Endodermal cell (in vitro differentiated cells): ENCODE measurements at places on chromosomes 5 and 9. TPM values are rescaled to one million over a fixed set of nuclear protein-coding genes. Genes with fewer than 3 reads are reported as not detected.

SKP1 gene
- 357 and 384 TPM in 2 replicates for total RNA-seq

RNF20 gene
- total RNA-seq: 55.3 to 58.4 TPM (median 57.5 TPM) in 3 replicates

SLC4A9 gene
- total RNA-seq: 0.84 to 1.4 TPM (median 1.1 TPM) in 3 replicates

NUP214 gene
- 53.4 and 56.7 TPM in 2 replicates for total RNA-seq

IFNK gene
- not detected in 3 replicates for total RNA-seq

QRFP gene
- not detected in 3 replicates for total RNA-seq

ITGA1 gene
- total RNA-seq: 1.4 to 3.5 TPM (median 2.1 TPM) in 3 replicates

TMEM252 gene
- not detected in 3 replicates for total RNA-seq

PCDHGA3 gene
- total RNA-seq: 2.7 and 4.3 TPM in 2 replicates

FAM53C gene
- total RNA-seq: 36.4 to 42.5 TPM (median 41.6 TPM) in 3 replicates

SETD9 gene
- 5.0 to 8.1 TPM (median 7.3 TPM) in 3 replicates for total RNA-seq

RABGAP1 gene
- total RNA-seq: 48.0 to 49.8 TPM (median 49.7 TPM) in 3 replicates

DNA sequence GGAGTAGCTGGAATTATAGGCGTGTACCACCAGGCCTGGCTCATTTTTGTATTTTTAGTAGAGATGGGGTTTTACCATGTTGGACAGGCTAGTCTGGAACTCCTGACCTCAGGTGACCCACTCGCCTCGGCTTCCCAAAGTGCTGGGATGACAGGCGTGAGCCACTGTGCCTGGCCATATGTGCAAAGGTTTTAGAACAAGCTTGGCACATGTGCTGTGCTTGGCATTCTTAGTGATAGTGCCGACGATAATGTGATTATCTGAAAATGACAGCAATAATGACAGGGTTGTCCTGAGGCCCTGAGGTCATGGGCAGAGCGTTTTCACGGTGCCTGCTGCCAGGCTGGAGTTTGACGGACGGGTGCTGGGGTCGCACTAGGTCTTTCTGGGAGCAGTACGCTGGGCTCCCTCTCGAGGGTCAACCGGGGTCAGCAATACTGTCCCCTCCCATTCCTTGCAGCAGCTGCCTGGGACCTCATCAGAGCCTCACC lies 42.6 kb downstream of the HMCN2 start:
- no peak for DNase-seq

DNA sequence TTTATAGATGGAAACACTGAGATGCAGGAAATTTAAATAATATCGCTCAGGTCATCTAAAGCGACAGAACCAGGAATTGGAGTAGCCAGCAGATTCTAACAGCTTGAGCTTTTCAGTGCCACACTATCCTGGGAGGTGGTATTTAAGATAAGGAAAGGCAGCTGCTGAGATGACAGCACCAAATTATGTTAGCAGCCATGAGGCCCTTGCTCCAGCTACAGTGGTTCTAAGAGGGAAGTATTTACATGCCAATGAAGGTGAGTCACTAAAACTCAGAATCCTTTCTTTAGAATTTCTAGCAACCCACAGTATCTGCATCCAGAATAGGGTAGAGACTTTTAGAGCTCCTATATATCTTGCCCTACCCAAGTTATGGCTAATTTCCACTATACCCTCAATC lies 127.0 kb upstream of the VLDLR start:
- DNase-seq: peak; percentile 67

DNA sequence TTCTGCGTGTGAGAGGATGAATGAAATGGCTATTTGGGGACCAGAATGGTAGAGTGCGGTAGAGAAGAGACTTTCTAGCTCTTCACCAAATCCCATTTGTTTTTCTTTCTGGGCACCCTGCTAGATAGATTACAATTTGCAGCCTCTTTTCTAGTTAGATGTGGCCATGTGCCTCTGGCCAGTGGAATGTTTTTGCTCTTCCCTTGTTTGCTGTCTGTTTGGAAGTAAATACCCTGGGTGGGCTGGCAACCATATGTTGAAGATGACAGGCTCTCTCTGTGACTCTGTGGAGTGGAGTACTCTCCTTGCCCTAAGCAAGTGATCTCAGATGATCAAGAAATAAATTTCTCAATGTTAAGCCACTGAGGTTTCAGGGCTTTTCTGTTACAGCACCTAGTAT lies 12.9 kb downstream of the GNG10 start:
- no peak for DNase-seq

DNA sequence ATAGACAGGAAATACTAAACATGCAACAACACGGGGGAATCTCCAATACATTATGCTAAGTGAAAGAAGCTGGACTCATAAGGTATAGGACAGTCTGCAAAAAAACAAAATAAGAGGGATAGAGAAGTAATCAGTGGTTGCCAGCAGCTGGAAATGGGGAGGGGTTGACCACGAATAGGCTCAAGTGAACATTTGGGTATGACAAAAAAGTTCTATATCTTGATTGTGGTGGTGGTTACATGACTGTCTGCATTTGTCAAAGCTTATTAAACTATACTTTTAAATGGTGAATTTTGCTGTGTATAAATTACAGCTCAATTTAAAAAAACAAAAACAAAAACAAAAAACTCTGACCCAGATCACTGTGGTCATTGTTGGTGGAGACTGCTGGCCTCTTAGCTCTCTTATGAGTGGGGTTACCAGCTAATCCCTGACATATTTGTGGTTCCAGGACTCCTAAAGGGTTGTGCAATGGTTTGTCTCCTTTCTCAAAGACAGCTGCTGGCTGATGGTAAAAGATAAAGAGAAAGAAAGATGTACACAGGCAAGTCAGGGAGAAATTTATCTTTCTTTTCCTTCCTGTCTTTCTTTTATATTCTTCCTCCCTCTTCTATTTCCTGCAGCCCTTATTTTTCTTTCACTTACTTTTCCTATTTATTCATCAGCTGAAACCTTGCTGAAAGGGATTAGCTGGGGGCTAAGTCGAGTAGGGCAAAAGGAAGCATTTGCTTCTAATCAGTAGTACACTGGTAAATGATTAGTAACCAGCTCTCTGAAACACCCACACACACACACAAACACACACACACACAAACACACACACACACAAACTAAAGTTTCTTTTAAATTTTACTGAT lies 42.6 kb upstream of the APC start:
- no peak for DNase-seq

GRCh38 chr9:2729003-2729402 lies 11.7 kb downstream of the KCNV2 start:
- no peak for DNase-seq

GRCh38 chr5:142634216-142635011 lies 51.5 kb downstream of the FGF1 start:
- DNase-seq: no peak

- DNase-seq: no peak
Observed at GRCh38 chr5:35046774-35047173, 975 bp downstream of the AGXT2 start.

- DNase-seq: no peak
Observed at GRCh38 chr5:146427619-146427997, 19.5 kb upstream of the TCERG1 start.

DNA sequence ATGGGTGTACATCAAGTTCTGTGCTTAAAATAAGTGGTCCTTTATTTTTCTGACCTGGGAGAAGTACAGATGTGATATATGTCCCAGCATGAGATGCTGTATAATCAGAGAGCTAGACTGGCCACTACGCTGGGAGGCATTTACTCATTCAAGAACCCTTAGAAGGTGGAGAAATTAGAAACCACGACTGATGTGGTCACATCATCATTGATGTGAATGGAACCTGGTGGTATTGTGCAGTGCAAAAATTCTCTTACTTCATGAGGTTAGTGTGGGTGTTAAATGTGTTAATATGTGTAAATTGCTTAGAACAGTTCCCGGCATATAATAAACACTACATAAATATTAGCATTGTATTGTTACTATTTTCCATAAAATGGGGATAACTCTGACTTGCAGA lies 69.5 kb upstream of the CKMT2 start:
- no peak for DNase-seq

GRCh38 chr5:134099288-134099872 lies 15.1 kb upstream of the TCF7 start:
- no peak for DNase-seq

DNA sequence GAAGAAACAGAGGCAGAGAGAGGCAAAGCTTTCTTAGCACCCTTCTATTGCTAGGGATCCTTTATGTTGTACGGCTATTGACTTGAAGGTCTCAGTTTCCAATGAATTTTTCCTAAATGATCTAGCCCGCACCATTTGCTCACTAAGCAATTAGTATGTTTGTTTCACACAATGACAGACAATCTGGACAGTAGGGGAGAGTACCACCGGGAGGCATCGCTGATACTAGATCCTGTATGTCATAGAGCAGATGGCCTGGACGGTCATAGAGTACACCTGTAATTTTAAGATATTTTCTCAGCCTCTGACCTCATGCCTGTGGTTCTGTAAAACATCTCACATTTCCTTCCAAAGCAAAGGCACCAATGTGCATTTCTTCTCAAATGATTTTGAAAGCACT lies 194.3 kb downstream of the TLE4 start:
- no peak for DNase-seq

DNA sequence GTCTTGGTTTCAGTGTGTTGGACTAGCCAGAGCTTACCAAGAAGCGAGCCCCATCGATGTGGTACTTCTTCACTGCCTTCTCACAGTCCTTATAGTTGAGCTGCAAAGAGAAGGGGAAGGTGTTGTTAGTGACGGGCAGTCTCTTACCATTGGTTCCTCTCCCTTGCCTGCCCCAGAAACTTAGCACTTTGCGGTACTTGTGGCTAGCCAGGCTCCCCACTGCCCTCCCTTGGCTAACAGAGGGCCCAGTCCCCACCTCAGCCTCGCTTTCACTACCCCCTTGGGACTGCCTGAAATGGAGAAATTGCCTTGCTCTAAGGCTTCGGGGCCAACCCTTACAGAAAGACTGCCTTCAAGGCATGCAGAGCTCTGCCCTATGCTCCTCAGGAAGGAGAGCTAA lies 4.3 kb downstream of the LCP2 start:
- DNase-seq: no peak

DNA sequence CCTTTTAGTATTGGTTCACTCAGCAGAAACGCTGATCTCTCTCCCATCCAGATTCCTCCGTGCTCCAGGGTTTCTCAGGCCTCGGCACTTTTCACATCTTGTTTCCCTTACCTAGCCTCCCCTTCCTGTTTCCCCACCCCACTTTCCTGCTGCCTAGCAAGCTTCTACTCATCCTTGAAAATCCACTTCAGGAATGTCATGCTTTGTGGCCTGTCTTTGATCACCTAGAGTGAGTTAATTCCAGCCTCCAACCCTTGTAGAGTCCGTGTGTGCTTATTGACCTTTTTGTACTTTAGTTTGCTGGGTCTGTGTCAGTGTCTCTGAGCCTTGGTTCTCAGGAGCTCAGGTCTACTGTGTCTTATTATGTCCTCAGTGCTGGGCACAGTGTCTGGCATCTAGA lies 116.6 kb downstream of the AOPEP start:
- no peak for DNase-seq

- DNase-seq: peak; percentile 91
Observed at GRCh38 chr9:117073539-117074341, 341.1 kb downstream of the ASTN2 start.

DNA sequence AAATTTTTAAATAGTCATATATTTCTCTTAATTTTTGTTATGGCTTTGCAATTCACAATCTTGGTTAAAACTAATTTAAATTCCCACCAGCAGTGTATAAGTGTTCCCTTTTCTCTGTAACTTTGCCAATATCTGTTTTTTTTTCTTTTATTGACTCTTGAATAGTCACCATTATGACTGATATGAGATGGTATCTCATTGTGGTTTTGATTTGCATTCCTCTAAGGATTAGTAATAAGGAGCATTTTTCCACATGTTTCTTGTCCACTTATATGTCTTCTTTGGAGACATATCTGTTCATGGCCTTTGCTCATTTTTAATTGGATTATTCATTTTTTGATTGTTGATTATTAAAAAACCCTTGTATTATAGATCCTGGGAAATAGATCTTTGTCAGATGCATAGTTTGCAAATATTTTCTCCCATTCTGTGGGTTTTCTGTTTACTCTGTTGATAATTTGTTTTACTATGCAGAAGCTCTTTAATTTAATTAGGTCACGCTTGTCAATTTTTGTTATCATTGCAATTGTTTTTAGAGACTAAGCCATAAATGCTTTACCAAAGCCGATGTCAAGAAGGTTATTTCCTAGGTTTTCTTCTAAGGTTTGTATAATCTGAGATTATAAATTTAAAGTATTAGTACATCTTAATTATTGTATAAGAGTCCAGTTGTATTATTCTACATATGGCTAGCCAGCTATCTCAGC lies 610.9 kb downstream of the CHSY3 start:
- DNase-seq: no peak

DNA sequence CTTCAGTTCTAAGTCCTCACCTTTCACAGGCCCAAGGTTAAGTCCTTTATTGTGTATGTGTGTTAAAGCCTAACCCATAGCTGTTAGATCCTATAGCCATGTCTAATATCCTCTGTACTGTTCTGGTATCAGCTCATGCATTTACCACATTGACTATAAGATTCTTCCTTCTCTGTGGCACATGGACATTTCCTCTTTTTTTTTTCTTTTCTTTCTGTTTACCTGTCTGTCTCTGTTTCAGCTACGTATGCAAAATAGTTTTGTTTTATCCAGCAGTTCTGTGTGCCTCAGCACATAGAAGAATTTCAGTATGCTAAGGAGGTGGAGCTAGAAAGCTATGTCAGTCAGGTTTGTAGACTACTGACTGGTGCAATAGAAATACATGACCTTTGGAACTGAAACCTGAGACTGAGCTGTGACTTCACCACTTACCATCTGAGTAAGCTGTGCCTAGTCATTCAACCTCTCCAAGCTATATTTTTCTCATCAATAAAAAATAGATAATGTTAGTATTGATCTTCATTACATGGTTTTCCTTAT lies 155.6 kb upstream of the VLDLR start:
- no peak for DNase-seq

DNA sequence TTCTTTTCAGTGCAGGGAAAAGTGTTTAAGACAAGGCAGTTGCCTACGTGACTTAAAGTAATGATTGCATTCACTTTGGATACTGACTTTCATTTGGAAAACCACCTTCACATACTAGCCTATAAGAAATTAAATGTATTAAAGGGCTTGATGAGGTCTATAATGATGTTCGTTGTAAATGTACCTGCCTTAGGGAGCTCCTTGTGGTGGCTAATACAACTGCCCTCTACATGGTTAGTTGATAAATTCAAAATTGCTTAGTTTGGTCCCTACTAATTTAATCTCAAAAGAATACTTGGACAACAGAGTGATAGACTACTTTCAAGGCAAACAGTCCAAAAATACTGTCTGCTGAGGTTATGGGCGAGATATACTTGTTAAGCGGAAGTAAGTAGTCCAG lies 3.8 kb downstream of the VLDLR start:
- DNase-seq: no peak

DNA sequence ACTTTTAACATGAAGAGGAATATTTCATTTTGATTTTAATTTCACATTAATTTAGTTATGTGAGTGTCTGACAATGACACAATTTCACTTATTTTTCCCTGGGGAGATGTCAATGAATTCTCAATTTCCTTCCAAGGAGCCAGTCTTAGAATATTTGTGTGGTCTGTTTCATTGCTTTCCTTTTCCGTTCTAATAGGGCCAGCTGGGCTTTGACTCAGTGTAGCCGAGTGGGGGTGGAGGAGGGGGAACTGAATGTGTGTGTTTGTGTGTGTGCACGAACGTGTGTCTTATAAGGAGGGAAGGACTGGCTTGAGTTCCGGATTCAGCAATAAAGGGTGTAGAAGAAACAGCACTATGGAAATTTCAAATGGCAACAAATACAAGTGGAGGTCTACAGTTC lies 100.0 kb downstream of the BASP1 start:
- DNase-seq: no peak

- no peak for DNase-seq
Observed at GRCh38 chr5:100424017-100424416, 111.2 kb upstream of the FAM174A start.

GRCh38 chr9:125293134-125293533 lies 31.5 kb downstream of the GAPVD1 start:
- no peak for DNase-seq
